ENCODE measurements at places on chromosomes 12 and 14.

DNA sequence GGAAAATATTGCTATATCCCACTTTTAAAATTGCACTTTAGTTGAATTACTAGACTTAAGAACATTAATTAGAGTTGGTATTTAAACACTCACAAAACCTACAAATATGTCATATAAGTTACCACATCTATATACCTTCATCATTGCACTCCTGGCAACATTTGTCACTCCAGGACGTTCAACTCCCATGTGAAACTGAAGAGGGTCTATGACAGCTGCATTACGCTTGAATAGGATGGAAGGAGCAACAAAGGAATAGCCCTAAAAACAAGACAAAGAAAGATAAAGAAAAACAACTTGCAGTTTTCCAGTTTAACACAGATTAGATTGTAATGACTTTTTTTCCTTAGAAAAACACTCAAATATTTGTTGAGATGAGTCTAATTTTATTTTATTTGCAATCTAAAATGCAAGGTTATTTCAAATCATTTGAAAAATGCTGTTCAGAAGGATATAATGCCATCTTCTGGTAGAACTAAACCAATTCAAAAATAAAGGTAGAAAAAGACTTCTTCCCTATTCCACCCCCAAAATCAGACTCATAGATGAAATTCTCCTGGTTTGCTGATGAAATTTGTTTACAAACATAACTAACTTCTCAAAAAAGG, 84.3 kb upstream of the TTC7B start:
- no peak for DNase-seq

DNA sequence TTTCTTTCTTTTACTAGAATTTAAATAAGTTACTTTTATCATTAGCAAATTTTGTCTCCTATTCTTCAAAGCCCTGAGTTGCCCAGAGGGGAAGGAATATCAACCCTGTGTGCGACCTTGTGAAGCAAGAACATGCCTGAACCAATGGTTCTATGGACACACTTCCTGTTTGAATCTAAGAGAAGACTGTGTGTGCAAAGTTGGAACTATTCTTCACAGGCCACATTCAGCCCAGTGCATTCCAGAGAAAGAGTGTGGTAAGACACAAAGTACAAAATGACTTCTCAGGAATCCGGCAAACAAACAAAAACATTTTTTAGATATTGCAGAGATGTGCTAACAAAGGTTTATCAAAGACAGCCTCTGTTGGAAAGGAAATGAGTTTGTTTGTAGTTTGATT, 90.8 kb upstream of the PTPRQ start:
- no peak for DNase-seq

- no peak for DNase-seq
These were observed 18.6 kb upstream of the TMEM106C start for GRCh38 chr12:47944685-47945340.

- DNase-seq, result no peak
These were observed 32.8 kb downstream of the DUSP16 start for GRCh38 chr12:12529783-12530421.

DNA sequence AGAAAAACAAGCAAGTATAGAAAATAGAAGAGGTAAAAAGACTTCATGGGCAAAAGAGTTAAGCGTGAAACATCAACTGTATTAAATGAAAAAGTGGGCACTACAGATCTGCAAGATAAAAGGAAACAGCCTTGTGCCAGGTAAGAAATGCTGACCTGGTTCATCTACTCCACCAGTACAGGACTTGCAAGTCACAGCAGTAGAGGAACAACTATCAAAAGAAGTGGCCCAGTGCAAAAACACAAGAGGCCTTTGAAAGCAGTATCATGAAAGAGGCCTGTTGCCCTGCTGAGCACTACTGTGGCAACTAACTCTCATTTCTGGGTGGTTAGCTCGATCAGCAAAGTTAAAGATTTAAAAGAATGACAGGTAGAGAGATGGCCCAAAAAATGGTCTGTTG, 10.5 kb downstream of the DHRS7 start:
- no peak for DNase-seq

- no peak for DNase-seq
These were observed 162.8 kb downstream of the SNAPC1 start for GRCh38 chr14:61925043-61925442.

DNA sequence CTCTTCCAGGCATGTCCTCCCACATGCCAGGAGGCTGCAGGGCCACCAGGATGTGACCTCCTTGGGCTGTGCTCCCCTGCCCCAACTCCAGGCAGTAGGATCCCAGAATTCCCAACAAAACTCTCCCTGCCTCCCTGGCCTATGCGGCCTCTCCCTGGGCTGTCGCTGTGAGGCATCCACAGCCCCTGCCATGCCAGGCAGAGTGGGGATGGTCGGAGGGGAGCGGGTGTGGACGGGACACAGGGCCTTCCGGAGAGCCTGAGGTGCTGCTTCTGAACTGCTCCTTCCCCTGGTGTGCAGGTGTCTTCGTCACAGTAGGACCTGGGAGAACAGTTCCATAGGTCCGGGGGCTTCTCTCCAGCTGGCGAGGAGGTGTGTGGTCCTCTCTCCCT, 18.3 kb downstream of the GPR132 start:
- DNase-seq, result no peak

DNA sequence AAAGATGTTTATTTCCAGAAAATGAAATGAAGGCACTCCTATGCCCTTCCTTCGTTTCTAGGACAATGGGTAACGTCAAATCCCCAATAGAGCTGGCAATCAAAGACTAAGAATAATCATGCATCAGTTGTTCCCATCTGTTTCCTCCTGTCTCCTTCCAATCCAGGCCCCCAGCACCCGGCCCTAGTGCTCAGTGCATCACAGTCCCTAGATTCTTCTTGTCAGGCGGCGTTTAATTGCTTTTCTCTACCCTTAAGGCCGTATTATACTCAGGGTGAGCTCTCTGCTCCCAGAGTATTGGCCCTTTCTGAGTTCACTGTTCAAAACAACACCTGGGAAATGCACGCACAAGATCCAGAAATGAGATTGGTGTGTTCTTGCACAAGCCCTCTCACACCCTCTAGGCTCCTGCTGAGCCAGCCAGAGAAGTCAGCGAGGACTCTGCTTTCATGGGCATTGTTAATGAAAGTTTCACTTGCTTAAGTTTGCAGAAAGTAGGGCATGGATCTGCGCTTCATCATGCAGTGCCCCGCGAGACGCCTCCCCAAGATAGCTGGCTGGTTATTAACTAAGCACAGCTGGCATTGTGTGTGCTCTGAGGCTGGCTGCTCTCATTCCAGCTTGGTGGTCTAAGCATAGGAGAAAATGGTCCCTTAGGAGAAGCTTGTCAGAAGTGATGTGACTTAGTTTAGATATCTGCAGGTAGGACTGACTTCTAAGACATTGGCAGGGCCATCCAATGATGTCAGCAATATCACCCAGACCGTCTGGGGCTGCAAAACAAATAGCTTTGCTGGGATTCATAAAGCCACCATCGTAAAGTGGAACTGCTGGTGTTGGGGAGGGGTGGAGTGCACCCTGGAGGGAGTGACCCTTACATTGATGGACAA, 28.7 kb downstream of the CRACR2A start:
- no peak for DNase-seq

- DNase-seq, result no peak
These were observed 7.1 kb downstream of the TC2N start for GRCh38 chr14:91860238-91860637.

DNA sequence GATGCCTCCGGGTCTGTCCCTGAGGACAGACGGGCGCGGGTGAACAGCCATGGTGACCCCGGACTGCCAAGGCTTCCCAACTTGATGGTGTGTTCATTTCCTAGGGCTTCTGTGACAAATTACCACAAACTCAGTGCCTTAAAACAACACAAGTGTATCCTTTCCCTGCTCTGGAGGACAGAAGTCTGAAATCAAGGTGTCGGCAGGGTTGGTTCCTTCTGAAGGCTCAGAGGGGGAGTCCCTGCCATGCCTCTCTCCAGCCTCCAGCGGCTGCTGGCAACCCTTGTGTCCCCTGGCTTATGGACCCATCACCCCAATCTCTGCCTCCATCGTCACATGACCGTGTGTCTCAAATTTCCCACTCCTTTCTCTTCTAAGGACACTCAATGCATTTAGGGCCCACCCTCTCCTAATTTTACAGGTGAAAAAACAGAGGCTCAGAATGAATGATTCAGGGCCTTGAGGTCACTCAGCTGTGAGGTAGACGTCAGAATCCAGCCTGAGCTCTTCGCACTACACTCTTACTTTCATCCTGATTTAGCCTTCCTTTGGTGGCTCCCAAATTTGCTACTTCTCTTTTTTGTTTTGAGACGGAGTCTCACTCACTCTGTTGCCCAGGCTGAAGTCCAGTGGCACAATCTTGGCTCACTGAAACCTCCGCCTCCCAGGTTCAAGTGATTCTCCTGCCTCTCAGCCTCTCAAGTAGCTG, 45.4 kb downstream of the VCPKMT start:
- DNase-seq, result no peak

- DNase-seq, result peak; percentile 56
These were observed 91.2 kb downstream of the RGS6 start for GRCh38 chr14:72023128-72024042.

Measured in RWPE1 (cell line).